Fibroblast of villous mesenchyme (primary cell): ENCODE measurements at places on chromosomes 11 and 22.

DNA sequence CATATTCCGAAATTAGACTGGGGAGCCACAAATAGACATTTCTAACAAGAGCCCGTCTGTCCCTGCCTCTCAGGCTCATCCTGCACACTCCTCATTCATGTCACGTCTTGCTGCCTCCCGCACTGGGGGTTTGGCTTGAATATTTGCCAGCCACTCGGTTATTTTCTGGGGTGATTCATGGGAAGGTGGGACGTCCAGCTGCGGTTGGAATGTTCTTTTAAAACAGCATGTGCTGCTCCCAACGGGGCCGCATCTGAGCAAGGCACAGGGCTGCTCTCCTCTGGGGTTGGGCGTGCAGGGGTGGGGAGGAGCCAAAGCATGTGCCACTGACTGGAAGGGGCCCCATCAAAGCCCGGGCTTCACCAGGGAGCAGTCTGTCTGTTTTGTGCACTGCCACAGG, 25.9 kb upstream of the SLC5A4 start:
- DNase-seq: no peak

DNA sequence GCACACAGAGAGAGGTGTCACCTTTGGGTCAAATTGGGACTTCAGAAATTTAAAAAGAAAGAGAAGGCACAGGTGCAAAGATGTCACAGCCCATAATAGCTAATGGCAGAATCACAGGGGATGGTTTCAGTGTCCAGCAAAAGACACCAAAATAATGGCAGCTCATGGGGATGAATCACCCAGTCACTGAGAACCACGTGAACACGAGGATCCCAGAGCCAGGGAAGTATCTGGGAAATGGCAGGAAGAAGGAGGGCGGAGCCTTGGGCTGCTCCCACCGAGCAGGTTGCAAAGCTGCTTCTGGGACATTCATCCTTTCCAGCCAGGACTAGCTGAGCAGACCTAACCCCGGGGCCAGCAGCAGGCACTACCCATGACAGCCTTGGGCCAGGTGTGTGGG, 45.6 kb downstream of the TRMU start:
- peak; percentile 21 for DNase-seq

DNA sequence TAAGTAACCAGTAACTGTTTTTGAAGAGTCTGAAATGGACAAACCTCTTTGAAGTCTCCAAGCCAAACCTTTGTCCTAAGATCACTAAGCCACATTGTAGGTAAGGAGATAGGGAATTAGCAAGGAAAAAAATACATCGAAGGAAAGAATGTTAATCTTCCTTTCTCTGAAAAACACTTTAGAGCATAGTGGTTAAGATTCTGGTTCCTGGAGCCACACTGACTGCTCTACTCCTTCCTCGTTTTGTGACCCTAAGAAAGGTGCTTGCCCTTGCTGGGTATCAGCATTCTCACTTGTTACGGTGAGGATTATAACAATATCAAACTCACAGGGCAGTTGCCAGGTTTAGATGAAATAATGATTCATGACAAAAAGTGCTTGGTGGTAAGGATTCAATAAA, 104.0 kb downstream of the SIK3 start:
- no peak for DNase-seq

- no peak for DNase-seq
These were observed 29.0 kb downstream of the CSNK2A3 start for GRCh38 chr11:11324090-11324489.

- DNase-seq: peak; percentile 35
These were observed 20.6 kb upstream of the PRDM10 start for GRCh38 chr11:130023204-130023603.

- no peak for DNase-seq
These were observed 3.5 kb upstream of the DGAT2 start for GRCh38 chr11:75765116-75765515.

- DNase-seq: no peak
These were observed 60.9 kb downstream of the TRIM44 start for GRCh38 chr11:35723493-35723892.

GRCh38 chr22:27314276-27314807, 487.2 kb downstream of the MN1 start:
- peak; percentile 22 for DNase-seq

GRCh38 chr11:104370478-104370877, 206.5 kb upstream of the PDGFD start:
- no peak for DNase-seq

- no peak for DNase-seq
These were observed 12.7 kb downstream of the ANO3 start for GRCh38 chr11:26344647-26345046.
